NCI-H510A treated with DMSO at 0.1 percent for 48 hours (cell line): ENCODE measurements at places on chromosomes 5 and 9.

- no peak for DNase-seq
Measured at GRCh38 chr9:25918761-25919160, 240.5 kb upstream of the TUSC1 start.

DNA sequence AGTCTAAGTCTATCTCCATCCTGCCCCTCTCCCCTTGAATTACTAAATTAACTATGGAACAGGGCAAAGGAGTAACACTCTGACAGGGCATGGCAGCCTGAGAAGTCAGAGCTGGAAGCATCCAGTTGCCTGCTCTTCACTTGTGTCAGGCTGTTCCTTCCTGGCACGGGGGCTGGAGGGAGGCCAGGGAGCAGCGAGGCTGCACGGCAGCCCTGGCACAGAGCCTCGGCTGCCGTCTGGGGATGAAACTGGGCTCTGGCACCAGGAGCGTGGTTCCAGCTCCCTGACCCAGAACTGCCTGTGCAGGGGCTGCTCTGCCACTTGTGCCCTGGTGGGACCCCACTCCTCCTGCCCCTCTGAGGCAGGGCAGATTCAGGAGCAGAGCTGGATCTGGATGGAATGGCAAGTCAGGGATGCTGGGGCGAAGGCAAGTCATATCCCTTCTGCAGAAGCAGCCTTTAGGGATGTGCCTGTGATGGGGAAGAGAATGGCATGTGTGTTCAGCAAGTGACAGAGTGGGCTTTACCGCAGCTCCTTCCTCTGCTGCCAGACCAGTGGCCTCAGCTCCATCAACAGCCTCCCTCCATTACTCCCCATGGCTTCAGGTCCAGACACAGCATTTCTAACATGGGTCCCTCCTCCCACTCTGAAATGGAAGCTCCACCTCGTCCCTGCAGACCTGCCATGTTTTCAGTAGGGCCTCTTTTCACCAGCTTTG is 42.2 kb upstream of the PDE8B start:
- DNase-seq = no peak

- no peak for DNase-seq
Measured at GRCh38 chr9:28001096-28001495, 427.8 kb upstream of the C9orf72 start.

- DNase-seq = no peak
Measured at GRCh38 chr9:41229408-41230401, 40.6 kb upstream of the ZNG1F start.

DNA sequence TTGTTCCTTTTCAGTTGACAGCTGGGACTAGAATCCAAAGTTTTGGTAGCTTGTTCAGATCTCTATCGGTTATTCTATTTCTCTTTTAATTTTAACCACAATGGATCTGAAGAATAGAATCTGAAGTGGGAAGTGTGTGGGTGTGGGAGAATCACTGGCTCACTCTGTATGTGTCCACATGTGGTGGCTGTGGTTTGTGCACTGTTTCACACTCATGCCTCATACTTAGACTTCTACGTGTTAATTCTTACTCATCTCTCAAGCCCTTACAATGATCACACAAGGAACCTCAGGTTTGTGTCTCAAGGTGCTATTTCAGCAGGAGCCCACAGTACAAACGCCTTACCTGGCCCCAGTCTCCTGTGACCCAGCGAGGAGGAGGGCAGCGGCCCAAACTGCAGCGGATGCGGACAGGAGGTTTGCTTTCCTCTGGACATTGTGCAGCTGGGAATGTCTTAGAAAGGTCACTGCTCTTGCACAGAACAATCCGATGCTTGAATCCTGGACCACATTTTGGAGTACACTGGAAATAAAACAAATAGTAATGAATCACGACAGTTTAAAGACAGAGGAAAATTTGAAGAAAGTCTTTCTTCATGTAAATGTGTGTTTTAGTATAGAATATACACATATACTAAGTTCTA is 309.1 kb downstream of the ADAMTS6 start:
- no peak for DNase-seq

GRCh38 chr9:134333234-134333873 is 7.1 kb downstream of the RXRA start:
- DNase-seq = no peak

DNA sequence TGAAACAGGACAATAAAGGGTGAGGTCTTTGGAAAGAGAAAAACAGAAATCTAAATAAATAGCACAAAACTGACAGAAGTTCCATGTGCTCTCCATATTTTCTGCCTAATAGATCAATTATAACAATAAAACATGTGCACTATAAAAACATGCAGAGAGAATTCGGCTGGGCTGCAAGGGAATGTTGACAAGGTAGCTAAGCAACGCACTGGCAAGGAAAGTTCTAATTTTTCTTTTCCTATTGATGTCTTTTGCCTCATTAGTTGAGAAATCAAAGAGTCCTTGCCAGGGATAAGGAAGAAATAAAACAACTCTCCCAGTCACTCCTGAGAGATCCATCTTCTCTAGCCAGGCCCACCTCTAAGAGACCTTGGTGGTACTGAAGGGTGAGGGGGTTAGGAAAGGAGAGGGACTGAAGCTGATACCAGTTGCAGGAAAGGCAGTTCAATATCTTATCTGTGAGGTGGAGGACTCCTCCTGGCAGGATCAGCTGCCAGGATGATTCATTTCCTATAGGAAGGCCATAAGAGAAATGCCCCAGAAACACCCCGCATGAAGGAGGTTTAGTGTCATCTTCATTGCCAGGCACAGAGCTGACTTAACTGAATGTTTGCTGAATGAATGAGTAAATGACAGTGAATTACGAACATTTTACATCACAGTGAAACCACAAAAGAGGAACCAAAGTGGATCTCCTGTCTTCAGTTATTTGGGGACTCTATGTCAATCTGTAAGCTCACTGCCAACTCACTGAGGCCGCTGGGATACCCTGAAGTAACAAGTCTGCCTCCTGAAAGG is 63.7 kb upstream of the IFNK start:
- no peak for DNase-seq

DNA sequence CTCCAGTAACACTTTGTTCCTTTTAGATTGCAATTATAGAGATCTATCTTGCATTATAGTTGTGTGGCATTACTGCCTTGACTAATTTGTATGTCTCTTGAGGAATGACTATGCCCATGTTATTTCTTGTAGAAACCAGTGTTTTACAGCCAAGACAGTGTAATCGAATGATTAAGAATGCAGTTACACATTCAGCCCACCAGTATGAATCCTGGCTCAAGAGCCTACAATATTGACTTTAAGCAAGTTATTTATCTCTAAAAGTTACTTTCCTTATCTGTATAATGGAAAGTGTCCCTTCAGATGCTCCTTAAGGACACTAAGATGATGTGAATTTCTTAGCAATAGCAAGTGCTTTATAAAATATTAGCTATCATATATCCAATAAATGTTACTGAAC is 9.7 kb upstream of the SNX24 start:
- no peak for DNase-seq

- no peak for DNase-seq
Measured at GRCh38 chr9:130284249-130284625, 18.7 kb downstream of the HMCN2 start.

DNA sequence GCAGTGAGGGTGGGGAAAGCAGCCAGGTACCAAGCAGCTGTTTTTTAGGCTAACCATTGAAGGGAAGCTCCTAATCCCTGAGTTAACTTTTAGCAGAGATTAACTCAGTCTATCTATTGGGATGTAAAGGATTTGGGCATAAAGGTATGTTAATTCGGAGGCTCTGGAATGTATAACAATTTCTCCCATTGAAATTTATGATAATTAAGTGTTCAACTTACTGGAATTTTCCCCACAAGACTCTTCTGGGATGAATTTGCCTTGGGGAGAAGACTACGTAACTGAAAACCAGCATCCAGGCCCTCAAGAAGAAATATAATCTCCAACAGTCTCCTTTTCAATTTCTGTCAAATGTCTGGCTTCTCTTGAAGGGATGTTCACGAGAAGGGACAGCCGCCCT is 23.6 kb downstream of the ZFP62 start:
- DNase-seq = no peak

GRCh38 chr5:112757468-112758208 is 20.0 kb downstream of the APC start:
- DNase-seq = peak; percentile 65

DNA sequence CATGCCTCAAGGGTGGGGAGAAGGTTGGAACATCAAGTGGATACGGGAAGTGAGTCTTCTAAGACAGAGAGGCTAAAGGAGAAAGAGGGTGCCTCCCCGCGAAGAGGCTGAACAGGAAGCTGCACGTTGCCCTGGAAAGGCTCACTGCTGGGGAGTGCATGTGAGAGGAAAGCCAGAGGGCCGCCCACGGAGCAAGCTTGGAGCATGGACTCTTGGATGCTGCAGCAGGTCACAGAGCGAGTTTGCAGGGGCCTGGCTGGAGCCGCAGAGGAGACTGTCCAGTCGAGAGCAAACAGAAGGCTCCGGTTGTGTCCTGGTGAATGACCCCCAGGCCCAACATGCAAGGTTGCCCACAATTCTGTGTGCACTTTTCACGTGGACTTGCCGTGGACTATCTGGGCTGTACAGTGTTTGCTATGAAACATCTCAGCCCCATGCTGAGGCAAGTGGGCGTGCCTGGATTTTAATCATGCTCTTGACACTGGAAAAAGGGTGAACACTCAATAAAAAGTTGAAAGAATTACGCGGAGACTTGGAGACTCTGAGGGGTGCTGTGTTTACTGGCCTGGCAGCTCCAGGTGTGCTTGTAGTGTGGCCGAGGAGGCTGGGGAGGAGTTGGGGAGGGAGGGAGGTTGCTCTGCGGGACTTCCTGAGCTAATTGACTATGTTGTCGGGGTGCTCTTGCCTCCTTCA is 54.5 kb upstream of the GARNL3 start:
- DNase-seq = no peak

GRCh38 chr5:14472986-14473567 is 108.5 kb upstream of the OTULINL start:
- no peak for DNase-seq

GRCh38 chr9:29717631-29718030 is 2144.3 kb upstream of the C9orf72 start:
- DNase-seq = no peak

- DNase-seq = no peak
Measured at GRCh38 chr5:122356855-122357254, 44.8 kb downstream of the SNCAIP start.

- no peak for DNase-seq
Measured at GRCh38 chr5:10856683-10857337, 95.8 kb upstream of the DAP start.

DNA sequence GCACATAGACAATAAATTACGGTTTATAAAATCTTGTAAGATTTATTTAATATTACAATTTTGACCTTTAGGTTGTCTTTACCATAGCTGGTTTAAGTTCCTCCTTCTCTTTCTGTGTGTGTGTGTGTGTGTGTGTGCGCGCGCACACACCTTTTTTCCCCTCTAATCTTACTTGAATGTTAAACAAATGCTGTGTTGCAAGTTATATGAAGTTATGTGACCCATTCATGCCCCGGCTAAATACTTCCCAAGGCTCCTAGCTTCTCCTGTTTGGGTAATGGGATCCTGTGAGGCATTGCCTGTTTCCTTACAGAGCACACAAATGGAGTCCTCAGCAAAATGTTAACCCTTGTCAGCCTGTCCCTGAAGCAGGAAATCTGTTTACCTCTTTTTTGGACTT is 125.6 kb upstream of the ZNF608 start:
- no peak for DNase-seq

DNA sequence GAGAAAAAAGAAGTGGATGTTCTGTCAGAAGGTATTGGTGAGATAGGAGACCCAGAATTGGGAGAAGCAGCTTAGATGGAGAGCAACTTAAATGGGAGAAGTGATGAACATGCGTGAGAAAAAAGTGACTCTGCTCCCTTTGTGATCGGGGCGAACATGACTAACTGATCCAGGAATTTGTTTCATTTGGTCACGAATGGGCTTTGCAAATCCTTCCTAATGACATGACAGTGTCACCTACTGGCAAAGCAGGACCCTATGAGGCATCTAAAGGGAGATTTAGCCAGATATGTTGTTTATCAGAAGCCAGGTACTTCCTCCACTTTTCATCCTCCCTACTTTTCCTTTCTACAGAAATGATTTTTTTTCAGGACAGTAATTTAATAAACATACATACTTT is 787.4 kb upstream of the RGMB start:
- no peak for DNase-seq

GRCh38 chr9:136808806-136809158 is 1.0 kb downstream of the RABL6 start:
- peak; percentile 17 for DNase-seq

DNA sequence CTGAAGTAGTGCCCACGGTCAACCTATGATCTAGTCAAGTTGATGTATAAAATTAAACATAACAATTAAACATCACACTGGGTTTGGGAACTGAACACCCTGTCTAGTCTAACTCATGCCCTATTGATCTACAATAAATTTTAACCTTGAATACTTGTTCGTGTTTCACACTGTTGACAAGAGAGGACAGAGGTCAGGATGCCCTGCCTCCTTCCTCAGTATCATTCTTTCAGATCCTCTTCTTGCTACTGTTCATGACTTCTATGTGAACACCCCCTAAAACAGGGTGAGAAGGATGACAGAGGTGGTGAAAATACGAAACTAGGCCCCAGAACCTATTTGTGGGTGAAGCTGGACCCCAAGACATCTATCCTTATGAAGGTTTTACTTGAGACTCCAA is 8.1 kb upstream of the MAT2B start:
- DNase-seq = no peak

- no peak for DNase-seq
Measured at GRCh38 chr5:146042628-146043279, 62.6 kb downstream of the PLAC8L1 start.

GRCh38 chr9:104555521-104555920 is 13.4 kb upstream of the OR13C8 start:
- DNase-seq = no peak

DNA sequence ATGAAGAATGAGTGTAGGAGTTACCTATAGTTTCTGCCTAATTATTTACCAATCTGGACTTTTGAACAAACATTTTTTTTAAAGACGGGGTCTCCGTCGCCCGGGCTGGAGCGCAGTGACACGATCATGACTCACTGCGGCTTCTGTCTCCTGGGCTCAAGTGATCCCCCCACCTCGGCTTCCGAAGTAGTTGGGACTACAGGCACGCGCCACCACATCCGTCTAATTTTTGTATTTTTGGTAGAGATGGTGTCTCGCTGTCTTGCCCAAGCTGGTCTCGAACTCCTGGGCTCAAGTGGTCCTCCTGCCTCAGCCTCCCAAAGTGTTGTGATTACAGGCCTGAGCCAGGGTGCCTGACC is 1.5 kb downstream of the CTNNA1 start:
- no peak for DNase-seq

- DNase-seq = peak; percentile 45
Measured at GRCh38 chr5:122312591-122313406, 762 bp downstream of the SNCAIP start.

- peak; percentile 81 for DNase-seq
Measured at GRCh38 chr5:78811866-78812265, 163.3 kb upstream of the LHFPL2 start.
